ENCODE measurements at places on chromosomes 6 and 20.

GRCh38 chr6:78188891-78189290 is 536.1 kb downstream of the MEI4 start:
- no peak for DNase-seq

GRCh38 chr6:165092881-165093595 is 216.4 kb downstream of the C6orf118 start:
- no peak for DNase-seq

- no peak for DNase-seq
Measured at GRCh38 chr6:167398214-167399050, 73.5 kb downstream of the TTLL2 start.

DNA sequence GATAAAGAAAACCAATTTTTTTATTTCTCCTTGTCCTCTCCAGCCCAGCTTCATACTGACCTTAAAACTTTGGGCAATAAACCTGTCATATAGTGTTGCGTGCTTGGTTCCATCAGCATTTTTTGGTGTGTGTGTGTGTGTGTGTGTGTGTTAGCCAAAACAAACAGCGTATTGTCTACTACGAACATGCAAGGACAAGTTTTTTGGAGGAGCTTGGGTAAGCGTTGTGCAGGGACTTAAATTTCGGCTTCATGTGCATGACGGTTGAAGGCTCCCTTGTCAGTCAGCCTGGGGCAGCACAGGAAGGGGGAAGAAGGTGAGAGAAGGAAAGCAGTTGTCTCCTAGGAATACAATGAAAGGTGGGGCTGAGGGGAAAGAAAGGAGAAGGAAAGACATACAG is 62.0 kb upstream of the PAX1 start:
- no peak for DNase-seq

GRCh38 chr6:25579902-25580495 is 72.0 kb upstream of the SCGN start:
- no peak for DNase-seq

DNA sequence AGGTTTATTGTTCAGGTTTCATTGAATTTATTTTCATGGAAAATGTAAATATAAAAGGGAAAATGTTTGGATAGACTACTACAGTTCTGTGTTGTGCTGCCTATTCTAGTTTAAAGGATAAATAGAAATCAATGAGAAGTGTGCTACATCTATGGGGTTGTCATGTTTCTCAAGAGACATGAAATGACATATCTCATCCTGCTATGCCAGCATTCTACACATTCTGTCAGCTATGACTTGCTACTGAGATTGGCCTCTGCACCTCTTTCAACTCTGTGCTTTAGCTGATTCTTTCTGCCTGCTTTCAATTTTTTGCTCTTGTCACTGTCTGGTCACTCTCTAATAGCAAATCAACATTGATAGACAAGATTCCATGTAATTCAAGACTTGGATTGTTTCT is 33.8 kb upstream of the COL19A1 start:
- DNase-seq: no peak

DNA sequence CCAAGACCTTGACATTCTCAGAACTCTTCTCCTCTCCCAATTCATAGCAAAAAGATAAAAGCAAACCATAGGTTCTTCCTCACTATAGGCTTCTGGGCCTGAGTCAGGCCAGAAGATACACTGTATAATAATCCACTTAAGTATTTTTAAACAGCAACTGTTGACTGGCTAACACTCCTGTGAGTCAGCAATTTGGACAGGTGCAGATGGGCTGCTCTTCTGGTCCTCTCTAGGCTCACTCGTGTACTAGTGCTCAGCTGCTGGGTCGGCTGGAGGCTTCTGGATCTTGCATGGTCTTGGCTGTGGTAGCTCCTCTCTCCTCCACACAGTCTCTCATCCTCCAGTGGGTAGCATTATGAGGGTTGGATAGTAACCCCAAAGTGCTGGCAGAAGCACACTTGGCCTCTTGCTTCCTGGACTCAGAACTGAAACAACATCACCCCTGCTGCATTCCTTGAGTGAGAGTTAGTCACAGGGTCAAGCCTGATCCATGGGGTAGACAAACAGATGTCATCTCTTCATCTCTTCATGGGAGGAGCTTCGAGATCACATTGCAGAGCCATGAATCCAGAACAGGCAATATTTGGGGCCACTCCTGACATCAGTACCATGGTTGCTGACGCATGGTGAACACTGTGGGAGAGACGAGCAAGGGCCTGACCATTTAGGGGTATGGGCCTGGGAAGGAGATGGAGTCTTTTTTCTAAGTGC is 86.9 kb downstream of the C6orf118 start:
- no peak for DNase-seq

- DNase-seq: no peak
Measured at GRCh38 chr6:26545627-26546026, 7.5 kb downstream of the HMGN4 start.

- no peak for DNase-seq
Measured at GRCh38 chr6:78513856-78514255, 353.5 kb upstream of the IRAK1BP1 start.

- DNase-seq: no peak
Measured at GRCh38 chr6:135066397-135066796, 11.8 kb upstream of the HBS1L start.

DNA sequence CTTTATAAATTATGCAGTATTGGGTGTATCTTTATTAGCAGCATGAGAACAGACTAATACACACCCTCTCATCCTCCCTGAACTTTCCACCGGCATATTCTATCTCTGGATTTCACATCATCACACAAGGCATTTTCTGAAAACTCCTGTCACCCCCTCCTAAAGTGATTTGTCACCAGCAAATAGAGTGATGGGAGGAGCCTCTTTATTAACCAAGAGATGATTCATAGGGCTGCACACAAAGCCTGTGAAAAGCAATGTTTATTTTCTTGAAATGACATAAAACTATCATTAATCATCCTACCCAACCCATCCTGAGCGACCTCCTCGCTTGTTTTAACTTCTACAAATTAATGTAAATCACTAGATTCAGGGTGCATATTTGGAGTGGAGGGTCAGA is 394.7 kb upstream of the SULF2 start:
- DNase-seq: no peak

Data from NCI-H2171 treated with DMSO at 0.1 percent for 48 hours (cell line).